ENCODE measurements at places on chromosomes 12 and 14.
A peak's percentile ranks its signal among the peaks of the same experiment; 100 is the strongest.

DNA sequence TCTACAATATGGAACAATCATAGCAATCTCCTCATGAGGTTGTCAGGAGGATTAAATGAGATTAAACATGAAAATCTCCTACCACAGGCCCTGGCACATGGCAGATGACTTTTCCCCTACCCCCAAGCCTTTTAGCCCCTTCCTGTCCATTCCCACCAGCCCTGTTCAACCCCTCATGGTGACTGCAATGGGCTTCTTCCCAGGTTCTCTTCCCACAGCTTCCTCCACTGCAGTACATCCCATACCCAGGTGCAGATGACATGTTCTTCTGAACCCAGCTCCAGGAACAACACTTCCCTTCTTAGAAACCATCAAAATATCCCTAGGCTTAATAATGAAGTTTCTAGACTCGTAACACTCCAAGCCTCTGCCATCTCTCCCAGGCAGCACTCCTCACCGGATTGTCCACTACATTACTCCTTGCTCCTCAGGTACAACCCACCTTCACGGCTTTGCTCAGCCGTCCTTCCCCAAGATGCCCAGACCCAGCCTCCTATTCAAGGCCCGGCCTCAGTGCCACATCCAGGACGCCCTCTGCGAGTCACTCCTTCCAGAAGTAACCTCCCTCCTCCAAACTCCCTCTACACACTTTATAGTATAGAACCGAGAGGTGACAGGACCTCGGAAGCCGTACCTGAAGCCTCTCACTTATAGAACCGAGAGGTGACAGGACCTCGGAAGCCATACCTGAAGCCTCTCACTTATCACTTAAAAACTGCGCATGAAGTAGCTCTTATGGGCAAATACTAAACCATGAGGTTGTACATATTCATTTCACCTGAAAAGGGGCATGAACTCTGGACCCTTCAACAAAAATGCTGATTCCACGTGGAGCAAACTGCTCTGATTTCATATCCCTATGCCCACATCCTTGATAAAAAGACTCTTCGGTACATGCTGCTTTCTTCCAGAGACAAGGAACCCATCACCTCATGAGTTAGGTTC is 1.5 kb downstream of the CRACR2A start:
- DNase-seq: no peak
- H3K27ac ChIP-seq: peak overlapping the region; percentile 100
- peak overlapping the region; percentile 98 for H3K4me3 ChIP-seq
- peaks cover 62% of the 10 kb centered on the region for H3K4me1 ChIP-seq

- no peak overlapping the region for H3K4me3 ChIP-seq
- H3K27me3 ChIP-seq: no peaks in the 10 kb centered on the region
- DNase-seq: no peak
- peak overlapping the region; percentile 45 for H3K27ac ChIP-seq
- peaks cover 35% of the 10 kb centered on the region for H3K4me1 ChIP-seq
Observed at GRCh38 chr14:58292187-58292586, 6.2 kb upstream of the ARID4A start.

DNA sequence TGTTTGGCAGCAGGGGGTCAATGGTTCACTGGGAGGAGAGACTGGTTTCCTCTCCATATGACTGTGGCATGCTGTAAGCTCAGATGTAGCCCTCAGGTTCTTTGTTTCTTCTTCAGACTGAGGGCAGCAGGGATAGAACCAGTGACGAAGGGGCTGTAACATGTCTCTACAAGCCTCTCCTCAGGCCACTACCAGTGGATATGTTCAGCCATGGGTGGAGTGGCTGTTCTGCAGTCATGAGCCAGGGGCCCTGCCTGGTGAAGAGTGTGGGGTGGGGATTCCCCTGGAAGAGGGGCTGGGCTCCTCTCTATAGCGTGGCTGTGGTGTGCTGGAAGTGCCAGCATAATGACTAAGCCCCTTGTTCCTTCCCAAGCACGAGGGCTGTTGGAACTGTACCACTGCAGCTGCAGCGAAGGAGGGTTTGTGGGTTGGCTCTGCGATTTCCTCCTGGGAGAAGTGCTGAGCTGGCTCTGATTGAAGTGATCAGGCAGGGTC is 55.8 kb downstream of the CMAS start:
- DNase-seq: no peak
- peaks cover 7% of the 10 kb centered on the region for H3K4me1 ChIP-seq
- H3K27ac ChIP-seq: no peak overlapping the region
- no peaks in the 10 kb centered on the region for H3K27me3 ChIP-seq
- H3K4me3 ChIP-seq: no peak overlapping the region

DNA sequence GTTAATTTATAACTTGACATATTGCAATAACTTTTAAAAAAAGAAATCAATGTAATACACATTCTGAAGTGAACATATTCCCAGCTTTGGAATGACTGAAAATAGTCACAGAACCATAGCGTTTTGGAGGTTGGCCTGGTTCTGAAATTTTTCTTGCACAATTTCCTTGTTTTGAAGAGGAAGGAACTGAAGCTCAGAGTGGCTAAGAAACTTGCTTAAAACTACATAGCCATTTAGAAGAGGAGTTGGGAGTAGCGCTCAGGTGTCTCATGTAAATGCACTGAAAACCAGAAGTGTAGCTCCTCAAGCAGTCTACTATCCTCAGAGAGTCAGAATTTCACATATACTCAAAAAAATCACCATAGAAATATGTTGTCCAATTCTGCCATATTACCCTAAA is 41.2 kb downstream of the SLC38A1 start:
- peaks cover 8% of the 10 kb centered on the region for H3K36me3 ChIP-seq
- no peaks in the 10 kb centered on the region for H3K27me3 ChIP-seq
- DNase-seq: no peak
- no peak overlapping the region for H3K4me3 ChIP-seq

- no peak for DNase-seq
- peaks cover 32% of the 10 kb centered on the region for H3K4me1 ChIP-seq
- H3K36me3 ChIP-seq: no peaks in the 10 kb centered on the region
- H3K4me3 ChIP-seq: no peak overlapping the region
- no peaks in the 10 kb centered on the region for H3K27me3 ChIP-seq
- H3K27ac ChIP-seq: peak overlapping the region; percentile 46
Observed at GRCh38 chr12:50568338-50569091, 63.7 kb downstream of the DIP2B start.

- no peaks in the 10 kb centered on the region for H3K4me1 ChIP-seq
- DNase-seq: no peak
- no peak overlapping the region for H3K4me3 ChIP-seq
- peaks cover 52% of the 10 kb centered on the region for H3K27me3 ChIP-seq
- no peak overlapping the region for H3K27ac ChIP-seq
Observed at GRCh38 chr12:15469356-15469755, 147.0 kb downstream of the PTPRO start.

DNA sequence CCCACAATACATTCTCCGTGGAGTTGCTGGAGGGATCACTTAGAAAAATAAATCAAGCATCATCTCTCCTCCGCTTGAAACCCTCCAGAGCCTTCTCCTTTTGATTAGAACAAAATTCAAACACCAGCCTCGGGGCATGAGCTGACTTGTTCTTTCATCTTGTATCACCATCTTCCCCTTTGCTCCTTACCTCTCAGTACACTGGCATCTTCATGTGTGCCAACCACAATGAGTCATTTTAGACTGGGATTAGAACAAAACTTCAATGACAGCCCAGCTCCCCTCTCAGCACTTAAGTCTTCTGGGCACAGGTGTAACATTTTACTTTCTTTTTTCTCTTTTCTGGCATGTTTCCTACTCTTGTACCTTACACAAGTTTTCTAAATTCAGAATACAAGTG is 1159.2 kb upstream of the TMEM132C start:
- peaks cover 9% of the 10 kb centered on the region for H3K4me1 ChIP-seq
- no peak overlapping the region for H3K4me3 ChIP-seq
- no peaks in the 10 kb centered on the region for H3K36me3 ChIP-seq
- peak overlapping the region; percentile 51 for H3K27ac ChIP-seq

DNA sequence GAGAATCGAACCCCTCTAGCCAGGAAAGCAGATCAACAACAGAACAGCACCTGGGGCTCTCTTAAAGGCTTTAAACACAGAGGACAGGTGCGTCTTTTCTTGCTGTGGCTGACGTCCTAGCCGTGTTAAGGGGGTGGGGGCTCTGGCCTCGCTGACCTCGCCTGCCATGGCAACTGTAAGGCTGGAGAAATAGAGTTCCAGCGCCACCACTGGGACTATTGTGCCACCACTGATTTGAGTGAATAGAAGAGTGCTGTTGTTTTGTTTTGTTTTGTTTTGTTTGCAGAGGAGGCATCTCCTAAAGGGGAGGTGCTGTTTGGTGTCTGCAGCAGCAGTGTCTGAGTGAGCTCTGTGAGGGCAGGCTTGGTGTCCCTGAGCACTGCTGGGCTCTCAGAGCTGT is 34.2 kb upstream of the PRMT8 start:
- H3K4me1 ChIP-seq: peaks cover 12% of the 10 kb centered on the region
- H3K4me3 ChIP-seq: no peak overlapping the region
- H3K27ac ChIP-seq: no peak overlapping the region
- peaks cover 79% of the 10 kb centered on the region for H3K27me3 ChIP-seq

DNA sequence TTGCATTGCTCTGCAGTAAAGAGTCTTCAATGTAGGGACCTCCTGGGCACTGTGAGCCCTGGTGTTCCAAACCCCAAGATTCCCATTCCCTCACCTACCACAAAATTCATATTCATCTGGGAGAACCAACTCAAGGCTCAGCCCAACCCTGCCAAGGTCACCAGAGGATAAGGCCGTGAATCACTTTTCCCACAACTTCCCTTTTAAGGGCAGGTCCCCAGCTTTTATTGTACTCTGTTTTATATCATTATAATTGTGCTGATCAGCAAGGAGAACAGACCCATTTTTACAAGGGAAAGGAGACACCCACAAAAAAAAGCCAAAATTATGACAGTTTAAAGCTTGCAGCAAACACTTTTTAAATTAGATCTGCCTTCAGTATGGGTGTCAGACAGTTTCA is 363.0 kb upstream of the FKBP4 start:
- DNase-seq: no peak
- peaks cover 58% of the 10 kb centered on the region for H3K27me3 ChIP-seq
- no peaks in the 10 kb centered on the region for H3K4me1 ChIP-seq
- no peak overlapping the region for H3K27ac ChIP-seq
- no peak overlapping the region for H3K4me3 ChIP-seq

DNA sequence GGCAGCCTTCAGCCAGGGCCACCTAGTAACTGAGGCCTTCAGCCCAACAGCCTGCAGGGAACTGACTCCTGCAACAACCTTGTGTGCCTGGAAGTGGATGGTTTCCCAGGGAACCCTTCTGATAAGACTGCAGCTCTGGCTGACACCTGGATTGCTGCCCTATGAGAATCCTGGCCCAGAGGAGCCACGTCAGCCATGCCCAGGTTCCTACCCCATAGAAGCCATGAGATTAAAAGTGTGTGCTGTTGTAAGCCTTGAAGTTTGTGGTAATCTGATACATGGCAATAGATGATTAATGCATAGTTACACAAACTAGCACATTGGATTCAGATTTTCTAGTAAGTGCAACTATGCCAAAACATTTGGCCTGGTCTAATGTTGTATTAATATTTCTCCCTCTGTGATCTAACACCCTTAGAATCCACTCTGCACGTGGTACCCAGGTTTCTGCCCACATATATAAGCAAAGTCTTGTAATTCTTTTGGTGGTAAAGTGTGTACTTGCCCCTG is 64.8 kb upstream of the BEGAIN start:
- H3K36me3 ChIP-seq: no peaks in the 10 kb centered on the region
- H3K4me1 ChIP-seq: no peaks in the 10 kb centered on the region
- no peak for DNase-seq
- peaks cover 34% of the 10 kb centered on the region for H3K27me3 ChIP-seq
- H3K4me3 ChIP-seq: no peak overlapping the region

DNA sequence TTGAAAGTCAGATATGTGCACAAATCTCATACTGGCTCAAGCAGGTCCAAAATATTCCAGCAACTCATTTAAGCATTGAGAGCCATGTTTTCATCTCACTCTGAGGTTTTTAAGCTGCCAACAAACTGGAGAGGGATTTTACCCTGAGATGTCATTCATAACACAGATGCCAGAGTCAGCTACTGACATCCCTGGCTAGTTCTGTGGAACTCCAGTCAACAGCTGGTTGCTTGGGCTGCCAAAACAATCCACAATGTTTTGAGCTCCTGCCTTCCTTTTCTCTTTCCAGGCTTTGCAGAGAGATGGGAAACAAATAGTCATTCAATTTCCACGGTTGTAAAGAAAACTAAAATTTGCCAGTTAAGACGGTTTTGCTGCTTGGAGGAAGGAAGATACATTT is 621.2 kb upstream of the FBXO33 start:
- H3K36me3 ChIP-seq: no peaks in the 10 kb centered on the region
- no peak overlapping the region for H3K4me3 ChIP-seq
- H3K4me1 ChIP-seq: no peaks in the 10 kb centered on the region
- no peak overlapping the region for H3K27ac ChIP-seq

DNA sequence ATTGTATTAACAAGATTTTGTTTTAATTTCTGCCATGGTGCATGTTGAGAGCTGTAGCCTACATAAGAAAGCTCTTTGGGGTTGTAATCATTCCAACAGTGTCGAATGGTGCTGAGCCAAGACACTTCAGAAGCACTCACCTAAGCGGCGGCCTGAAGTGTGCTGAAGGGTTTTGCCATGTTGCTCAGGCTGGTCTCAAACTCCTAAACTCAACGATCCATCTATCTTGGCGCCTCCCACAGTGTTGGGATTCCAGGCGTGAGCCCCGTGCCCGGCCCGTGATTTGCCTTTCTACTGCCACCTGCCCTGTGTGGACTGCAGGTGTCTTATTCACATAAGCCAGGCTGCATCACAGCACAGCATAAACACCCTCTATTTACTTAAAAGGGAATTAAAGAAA is 48.9 kb downstream of the AMN start:
- H3K4me3 ChIP-seq: no peak overlapping the region
- no peaks in the 10 kb centered on the region for H3K4me1 ChIP-seq
- DNase-seq: no peak
- H3K36me3 ChIP-seq: peaks cover 5% of the 10 kb centered on the region
- no peaks in the 10 kb centered on the region for H3K27me3 ChIP-seq

DNA sequence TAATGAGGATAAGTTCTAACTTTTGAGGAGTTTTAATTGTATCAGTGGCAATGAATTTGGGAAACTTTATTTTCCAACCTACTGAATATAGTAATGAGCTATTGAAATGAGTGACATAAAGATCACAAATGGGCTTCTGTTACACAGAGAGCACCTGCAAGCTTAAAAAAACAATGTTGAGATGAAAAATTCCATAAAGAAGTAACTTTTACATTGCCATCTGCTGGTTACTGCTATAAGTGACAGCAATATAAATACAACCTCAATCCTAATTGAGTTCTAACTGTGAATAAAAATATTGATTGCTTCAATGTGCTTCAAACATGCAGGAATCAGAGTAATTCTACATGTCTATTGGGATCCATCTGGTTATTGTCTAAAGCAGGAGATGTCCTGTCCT is 14.2 kb downstream of the WIF1 start:
- no peak overlapping the region for H3K27ac ChIP-seq
- H3K27me3 ChIP-seq: peaks cover 12% of the 10 kb centered on the region
- peaks cover 4% of the 10 kb centered on the region for H3K36me3 ChIP-seq
- no peak overlapping the region for H3K4me3 ChIP-seq
- DNase-seq: no peak

DNA sequence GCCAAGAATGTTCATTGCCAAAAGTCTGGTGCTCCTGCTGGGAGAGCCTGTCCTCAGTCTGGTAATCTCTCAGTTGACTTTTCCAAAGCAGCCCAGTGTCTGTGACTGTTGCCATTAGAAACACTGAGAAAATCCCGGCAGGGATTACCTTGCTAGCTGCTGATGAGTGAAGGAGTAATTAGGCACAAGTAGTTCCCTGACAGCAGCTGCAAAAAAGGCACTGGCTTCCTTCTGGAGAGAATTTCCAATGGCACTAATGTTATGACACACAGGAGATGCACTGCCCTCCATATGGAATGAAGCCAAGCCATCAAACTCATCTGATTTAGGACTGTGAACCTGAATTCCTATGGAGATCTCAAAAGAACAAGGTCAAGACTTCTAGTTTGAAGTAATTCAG is 1321.2 kb upstream of the SEL1L start:
- no peaks in the 10 kb centered on the region for H3K27me3 ChIP-seq
- DNase-seq: no peak
- H3K36me3 ChIP-seq: no peaks in the 10 kb centered on the region
- no peak overlapping the region for H3K4me3 ChIP-seq
- no peak overlapping the region for H3K27ac ChIP-seq
